ENCODE measurements at places on chromosomes 3 and 15. TPM values are rescaled to one million over a fixed set of nuclear protein-coding genes. Genes with fewer than 3 reads are reported as not detected.

MINAR1 gene
- total RNA-seq, result 0.07 TPM

- no peak for DNase-seq
These were observed 32.5 kb upstream of the BFSP2 start for GRCh38 chr3:133367403-133367802.

- DNase-seq, result peak; percentile 46
These were observed 123.0 kb upstream of the SPRED1 start for GRCh38 chr15:38129531-38130204.

DNA sequence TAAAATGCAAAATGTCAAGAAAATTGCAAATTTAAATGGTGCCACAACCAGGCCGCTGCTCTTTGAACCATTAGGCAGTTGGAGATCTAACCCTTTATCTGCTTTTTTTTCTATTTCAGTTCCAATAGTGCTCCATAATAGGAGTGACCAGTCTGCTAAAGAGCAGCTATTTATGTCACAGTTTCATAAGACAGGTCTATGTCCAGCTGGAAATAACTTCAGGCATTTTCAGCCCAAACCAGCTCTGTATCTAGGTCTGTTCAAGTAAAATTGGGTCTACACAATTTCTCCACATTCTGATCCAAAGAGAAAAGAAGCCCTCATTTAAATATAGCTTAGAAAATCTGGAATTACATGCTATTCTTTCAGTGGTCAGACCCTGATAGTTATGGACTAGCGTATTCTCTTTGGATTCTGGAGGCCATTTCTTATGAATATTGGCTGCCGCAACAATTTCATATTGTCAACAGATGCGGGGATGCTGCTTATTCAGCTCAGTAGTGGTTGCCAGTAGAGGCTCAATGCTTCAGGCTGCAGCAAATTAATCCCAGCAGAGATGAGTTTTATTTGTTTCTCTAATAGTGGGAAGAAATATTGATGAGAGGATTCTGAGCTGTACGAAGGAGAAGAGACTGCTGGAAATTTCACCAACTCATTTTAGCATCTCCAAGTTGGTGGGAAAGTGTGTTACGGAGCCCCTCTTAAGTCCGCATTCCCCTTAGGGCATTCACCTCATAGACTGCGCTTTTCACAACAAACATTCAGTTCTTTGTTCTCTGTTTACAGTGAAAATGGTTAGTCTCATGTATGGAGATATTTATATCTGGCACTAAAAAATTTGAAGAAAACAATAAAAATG, 887.0 kb downstream of the ROBO1 start:
- DNase-seq, result no peak

DNA sequence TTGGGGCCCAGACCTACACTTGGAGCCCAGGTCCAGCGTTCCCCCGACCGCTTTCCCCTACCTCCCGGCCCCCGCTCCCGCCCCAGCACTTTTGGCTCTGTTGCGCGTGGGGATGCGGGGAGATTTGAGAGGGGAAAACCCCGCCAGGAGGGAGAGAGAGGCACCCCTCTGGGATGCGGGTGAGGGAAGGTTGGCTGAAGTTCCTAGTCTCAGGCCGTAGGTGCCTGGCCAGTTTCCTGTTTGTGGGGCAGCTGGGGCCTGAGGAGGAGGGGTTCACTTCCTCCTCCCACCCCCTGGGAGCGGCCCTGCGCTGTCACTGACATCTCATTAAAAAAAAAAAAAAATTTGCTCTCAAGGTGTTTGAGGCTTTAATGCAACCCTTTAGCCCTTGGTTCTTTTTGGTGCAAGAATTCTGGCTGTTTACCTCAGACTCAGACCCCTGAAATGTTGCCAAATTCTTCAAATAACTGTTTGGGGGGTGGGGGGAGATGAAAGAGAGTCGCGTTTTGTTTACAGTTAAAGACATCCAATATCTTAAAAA, 2.6 kb downstream of the FAM43A start:
- DNase-seq, result peak; percentile 64

- DNase-seq, result peak; percentile 67
These were observed 48.9 kb upstream of the POLG start for GRCh38 chr15:89383365-89384175.

CCR5 gene
- 0.62 TPM for total RNA-seq

GRCh38 chr3:177946048-177946447, 590.2 kb upstream of the KCNMB2 start:
- no peak for DNase-seq

IQCF5 gene
- not detected for total RNA-seq

DNA sequence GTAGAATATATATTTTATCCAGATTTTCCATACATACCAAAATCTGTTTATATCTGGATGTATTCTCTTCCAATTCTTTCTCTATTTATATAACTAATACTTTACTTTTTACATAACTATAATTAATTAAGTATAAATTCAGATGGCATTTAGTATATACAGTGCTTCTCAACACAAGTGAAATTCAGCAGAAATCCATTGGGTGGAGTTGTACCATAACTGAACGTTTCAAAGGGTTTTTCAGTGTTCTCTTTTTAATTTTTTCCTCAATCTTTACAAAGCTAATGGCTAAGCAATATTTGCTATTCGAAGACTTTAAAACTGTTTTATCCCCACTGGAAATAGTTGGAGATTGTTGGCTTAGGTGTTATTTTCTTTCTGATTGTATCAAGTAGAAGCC, 13.9 kb upstream of the ZBBX start:
- no peak for DNase-seq

DNA sequence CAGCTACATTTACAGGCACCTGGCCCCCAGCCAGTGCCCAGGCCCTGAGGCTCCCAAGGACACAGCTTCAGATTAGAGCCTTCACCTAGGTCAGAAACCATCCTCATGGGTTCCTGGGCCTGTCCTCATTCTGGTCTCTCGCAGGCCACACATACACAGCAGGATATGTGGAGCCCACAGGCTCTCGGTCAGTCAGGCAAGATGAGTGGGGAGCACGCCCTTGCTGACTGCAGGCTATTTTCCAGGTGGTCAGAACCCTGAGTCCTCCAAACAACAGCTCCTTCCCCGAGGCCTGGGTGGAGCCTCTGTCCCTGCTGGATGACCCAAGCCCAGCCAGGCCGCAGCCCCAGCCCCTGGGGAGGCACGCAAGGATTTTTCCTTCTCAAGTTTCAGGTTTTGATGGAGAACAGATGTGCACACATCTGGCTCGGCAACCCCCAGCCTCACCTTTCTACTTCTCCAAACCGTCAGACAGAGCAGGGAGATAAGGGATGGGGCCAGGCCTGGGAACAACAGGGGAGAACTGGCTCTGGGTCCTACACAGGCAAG, 1.6 kb downstream of the STRA6 start:
- DNase-seq, result peak; percentile 53

- no peak for DNase-seq
These were observed 78.3 kb upstream of the ATP11B start for GRCh38 chr3:182715006-182715405.

DNA sequence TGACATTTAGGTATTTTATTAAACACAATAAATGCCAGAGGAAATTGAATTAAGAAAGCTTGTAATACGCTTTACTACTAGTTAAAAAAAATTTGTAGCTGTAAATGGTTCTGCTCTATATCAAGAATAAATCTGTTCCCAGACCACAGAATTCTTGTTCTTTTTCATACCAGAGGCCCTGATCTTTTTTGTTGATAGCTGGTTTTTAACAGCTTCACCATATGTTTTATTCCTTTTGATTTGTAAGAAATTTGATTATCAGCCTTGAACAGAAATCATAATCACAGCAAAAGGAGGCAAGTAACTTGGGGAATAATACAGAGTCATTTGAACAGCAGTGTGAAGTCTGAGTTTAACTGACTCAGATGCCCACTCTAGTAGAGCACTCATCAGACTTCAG, 202.7 kb downstream of the CNTN4 start:
- DNase-seq, result no peak

DNA sequence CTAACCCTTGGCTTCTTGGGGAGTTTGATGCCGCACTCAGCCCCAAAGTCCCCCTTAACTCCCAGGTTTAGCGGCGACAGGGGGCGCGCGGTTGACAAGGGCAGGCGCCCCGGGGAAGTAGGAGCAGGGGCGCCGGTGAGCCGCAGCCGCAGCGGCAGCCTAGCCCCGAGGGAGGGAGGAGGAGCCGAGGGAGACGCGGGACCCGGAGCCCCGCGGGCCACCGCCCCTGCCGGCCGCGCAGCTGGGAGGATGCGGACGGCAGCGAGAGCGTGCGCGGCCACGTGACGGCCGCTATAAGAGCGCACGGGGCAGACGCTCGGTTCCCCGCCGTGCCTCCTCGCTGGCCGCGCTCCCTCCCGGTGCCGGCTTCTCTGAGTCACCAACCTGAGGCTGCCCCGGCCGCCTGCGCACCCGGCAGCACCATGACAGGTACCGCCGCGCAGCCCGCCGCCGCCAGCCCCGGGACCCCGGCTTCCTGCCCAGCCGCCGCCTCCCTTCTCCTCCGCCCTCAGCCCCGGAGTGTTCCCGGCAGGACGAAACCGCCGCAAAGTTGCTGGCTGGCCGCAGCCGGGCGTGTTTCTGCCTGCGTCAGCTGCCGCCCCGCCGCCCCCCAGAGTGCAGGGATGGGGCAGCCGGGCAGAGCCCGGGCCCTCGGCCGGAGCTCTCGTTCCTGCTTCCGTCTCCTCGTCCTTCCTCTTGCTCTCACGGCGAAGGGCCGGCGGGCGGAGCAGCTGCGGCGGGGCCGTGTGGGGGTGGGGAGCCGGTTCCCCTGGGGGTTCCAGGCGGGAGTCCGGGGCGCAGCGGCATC, at the start of gene GYG1:
GYG1 (plus strand) TSS at position 322 of the 808 bp plus-strand sequence; CDS start at position 423, 101 bp downstream.
- DNase-seq, result peak; percentile 93

DNA sequence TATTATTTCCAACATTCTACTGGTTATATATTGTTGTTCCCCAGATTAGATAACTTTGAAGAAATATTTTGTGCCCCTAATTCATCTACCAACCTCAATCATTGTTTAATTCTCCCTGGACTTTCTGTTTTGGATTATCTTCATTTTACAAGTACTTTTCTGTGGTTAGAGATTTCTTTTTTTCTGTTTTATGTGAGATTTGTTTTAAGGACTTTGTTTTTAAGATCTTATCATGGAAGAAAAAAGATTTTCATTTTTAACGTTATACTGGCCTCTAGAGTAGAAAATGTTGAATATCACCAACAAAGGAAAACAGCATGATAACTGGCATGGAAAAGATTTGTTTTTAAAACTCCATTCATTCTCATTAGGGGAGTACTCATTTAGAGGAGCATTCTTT, 210.9 kb upstream of the KCNMB2 start:
- DNase-seq, result no peak

DNA sequence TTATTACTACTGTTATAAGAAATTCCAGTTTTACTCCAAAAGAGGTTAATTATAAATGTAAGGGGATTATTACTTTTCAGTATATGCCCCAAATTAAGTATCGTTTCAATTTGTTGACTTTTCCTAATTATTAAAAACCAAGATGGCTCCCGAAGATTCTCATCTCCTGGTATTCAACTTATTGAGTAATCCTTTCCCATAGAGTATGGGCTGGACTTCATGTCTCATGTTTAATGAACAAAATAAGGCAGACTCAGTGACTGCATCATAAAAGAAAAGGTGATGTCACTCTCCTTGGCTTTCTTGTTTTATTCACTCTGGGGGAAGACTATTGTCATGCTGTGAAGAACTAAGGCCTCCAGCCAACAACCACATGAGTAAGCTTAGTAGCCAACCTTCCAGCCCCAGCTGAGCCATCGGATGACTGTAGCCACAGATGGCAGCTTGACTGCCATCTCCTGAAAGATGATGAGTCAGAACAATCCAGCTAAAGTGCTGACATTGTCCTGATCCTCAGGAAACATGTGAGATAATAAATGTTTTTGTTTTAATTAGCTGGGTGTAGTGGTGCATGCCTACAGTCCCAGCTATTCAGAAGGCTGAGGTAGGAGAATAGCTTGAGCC, 17.3 kb downstream of the IGF2BP2 start:
- no peak for DNase-seq

WDR93 gene
- not detected for total RNA-seq

STRIT1 gene
- 0.79 TPM for total RNA-seq

DNA sequence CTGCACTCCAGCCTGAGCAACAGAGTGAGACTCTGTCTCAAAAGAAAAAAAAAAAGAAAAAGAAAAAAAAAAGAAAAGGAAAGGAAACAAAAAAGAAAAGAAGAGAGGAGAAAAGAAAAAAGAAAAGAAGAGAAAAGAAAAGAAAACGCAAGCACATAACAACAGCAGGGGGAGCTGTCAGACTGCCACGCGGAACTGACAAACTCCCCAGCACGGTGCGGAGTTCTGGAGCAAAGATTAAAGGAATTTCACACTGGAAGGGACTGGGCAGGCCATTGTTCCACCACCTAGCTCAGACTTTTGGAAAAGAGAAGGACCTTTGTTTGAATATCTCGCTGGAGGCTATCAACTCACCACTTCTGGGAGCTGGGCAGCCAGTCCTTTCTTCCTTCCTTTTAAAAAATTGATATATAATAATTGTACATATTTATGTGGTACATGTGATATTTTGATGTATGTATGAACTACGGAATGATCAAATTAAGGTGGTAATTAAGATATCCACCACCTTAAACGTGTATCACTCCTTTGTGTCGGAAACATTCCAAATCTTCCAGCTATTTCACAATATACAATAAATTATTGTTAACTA, 40.5 kb downstream of the DPPA2 start:
- DNase-seq, result no peak

DNA sequence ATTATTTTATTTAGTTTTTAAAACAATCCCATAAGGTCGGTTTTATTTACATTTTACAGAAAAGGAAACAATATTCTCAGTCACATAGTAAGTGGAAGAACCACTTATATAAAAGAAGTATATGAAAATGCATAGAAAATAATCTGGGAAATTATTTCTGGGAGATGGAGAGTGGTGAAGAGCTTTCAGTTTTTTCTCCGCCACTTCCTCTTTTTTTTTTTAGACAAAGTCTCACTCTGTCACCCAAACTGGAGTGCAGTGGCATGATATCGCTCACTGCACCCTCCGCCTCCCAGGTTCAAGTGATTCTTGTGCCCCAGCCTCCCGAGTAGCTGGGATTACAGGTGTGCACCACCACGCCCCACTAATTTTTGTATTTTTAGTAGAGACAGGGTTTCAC, 21.2 kb downstream of the RAD51 start:
- DNase-seq, result no peak

GRCh38 chr3:141915766-141916165, 39.3 kb downstream of the ATP1B3 start:
- DNase-seq, result no peak

CLSTN2 gene
- 4.9 TPM for total RNA-seq
